ENCODE measurements at places on chromosomes 16 and 17.

DNA sequence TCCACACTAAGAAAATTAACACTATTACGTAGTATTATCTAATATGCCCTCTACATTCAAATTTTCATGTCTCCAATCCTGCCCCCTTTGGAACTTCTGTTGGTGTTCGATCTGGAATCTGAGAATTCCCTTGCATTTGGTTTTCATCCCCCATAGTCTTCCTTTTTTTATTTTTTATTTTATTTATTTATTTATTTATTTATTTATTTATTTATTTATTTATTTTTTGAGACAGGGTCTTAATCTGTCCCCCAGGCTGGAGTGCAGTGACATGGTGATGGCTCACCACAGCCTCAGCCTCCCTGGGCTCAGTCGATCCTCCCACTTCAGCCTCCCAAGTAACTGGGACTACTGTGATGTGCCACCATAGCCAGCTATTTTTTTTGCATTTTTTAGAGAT lies 589.3 kb downstream of the MAF start:
- no peak for DNase-seq

GRCh38 chr16:50178491-50178941 lies 25.4 kb downstream of the TENT4B start:
- no peak for DNase-seq

GRCh38 chr17:58541249-58541648 lies 26.8 kb upstream of the MTMR4 start:
- DNase-seq, result no peak

DNA sequence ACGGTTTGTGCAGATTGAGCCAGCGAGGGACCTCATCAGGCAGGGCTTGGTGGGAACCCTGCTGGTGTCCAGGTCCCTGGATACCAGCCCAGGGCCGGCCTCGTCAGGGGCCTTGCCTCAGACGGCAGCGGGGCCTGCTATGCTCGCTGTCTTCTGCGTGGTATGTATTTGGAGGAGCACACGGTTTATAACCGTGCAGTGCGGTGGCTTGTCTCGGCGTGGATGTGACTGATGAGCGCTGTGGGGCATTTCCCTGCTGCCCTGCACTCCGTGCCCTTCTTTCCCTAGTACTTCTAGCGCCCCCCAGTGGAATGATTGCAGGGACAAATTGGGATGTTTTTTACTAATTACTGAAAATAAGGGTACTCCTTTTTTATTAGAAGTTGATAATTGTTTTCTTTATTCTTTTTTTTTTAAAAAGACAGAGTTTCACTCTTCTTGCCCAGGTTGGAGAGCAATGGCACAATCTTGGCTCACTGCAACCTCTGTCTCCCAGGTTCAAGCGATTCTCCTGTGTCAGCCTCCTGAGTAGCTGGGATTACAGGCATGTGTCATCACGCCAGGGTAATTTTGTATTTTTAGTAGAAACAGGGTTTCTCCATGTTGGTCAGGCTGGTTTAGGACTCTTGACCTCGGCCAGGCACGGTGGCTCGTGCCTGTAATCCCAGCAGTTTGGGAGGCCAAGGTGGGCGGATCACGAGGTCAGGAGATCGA lies 15.3 kb downstream of the TBCD start:
- DNase-seq, result peak; percentile 62

DNA sequence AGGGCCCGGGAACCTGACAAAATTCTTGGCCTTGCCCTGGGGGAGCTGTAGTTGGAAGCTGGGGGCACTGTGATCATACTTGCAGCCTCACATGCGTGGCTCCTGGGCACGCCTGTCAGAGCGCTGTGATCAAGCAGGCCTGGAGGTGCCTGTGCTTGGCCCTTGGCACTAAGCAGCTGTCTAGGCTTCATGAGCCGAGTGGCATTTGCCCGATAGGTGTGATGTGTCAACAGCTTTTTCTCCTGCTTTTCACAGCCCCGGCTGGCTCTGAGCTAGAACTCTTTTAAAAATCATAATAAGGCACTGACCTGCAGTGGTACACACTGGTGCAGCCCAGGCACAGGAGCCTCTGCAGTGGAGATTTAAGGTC lies 113.8 kb downstream of the SOCS1 start:
- DNase-seq, result no peak

- DNase-seq, result peak; percentile 64
Observed at GRCh38 chr17:39235555-39236449, 10.1 kb upstream of the STAC2 start.

DNA sequence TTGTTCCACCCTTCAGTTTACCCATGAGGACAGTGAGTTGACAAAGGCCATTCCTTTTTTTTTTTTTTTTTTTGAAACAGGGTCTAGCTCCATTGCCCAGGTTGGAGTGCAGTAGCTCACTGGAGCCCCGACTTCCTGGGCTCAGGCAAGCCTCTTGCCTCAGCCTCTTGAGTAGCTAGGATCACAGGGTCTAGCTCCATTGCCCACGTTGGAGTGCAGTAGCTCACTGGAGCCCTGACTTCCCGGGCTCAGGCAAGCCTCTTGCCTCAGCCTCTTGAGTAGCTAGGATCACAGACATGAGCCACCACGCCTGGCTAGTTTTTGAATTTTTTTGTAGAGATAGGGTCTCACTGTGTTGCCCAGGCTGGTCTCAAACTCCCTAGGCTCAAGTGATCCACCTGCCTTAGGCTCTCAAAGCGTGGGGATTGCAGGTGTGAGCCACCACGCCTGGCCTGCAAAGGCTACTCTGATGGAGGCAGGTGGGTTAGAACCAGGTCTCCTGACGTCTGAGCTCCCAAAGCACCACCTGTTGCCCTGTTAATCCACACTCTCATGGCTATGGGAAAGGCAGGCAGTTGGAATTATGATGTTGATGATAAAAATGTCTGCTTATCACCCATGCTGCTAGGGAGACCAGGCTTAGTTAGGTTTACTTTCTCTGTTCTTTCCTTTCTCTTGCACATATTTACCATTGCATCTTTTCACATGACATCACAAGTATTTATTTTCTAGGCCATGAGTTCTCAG lies 65.2 kb downstream of the KSR1 start:
- DNase-seq, result no peak

DNA sequence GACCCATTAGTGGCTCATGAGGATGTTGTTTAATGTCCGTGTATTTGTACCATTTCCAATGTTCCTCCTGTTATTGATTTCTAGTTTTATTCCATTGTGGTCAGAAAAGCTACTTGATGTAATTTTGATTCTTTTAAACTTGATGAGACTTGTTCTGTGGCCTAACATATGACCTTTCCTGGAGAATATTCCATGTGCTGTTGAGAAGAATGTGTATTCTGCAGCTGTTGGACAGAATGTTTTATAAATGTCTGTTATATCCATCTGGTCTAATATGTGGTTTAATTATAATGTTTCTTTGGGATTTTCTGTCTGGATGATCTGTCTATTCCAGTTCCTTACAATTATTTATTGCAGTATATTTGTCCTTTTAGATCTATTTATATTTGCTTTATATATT lies 2.9 kb upstream of the ABCA10 start:
- DNase-seq, result no peak

DNA sequence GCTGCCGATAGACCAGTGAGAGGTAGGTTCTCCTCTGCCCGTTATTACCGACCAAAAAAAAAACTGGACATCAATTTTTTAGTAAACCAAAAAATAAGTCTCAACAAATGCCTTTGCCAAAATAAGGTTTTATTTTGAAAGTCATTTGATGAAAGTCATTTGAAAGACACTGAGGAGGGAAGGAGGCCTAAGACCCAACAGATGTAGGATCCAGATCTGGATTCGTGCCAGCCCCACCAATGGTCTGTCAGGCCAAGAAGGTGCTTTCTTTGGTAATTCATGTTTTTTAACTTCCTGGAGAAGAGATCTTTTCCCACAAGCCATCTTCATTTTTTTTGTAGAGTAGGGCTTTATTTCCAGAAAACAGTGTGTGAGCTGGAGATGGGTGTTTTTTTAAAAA lies 18.1 kb downstream of the NTAN1 start:
- DNase-seq, result no peak

DNA sequence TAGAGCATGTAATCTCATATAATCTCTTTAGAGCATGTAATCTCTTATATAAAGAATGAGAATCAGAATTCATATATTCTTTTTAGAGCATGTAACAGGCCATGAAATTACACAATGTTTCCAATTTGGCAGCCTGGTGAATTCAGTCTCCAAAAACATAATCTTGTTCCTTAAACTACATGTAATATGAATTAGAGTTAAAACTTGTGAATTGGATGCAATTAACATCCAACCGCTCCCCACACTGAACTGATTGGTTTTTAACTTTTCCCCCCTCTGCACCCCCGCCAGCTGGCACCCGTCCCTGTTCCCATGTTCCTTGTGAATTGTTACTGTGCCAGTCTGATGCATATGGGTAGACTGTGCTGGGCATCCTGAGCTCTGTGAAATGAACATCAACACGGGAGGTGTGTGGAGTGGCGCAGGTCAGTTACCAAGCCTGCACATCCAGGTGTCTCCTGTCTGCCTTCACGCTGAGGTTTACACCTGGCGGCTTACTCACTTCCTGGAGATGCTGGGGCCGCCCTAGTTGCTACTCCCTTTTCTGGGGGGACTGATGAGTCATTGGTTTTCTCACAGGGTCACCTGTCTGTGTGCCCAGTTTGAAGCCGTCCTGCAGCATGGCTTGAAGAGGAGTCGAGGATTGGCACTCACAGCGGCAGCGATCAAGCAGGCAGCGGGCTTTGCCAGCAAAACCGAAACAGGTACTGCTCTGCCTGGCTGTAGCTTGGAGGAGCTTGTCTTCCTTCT lies 50.4 kb downstream of the SNX29 start:
- DNase-seq, result no peak

DNA sequence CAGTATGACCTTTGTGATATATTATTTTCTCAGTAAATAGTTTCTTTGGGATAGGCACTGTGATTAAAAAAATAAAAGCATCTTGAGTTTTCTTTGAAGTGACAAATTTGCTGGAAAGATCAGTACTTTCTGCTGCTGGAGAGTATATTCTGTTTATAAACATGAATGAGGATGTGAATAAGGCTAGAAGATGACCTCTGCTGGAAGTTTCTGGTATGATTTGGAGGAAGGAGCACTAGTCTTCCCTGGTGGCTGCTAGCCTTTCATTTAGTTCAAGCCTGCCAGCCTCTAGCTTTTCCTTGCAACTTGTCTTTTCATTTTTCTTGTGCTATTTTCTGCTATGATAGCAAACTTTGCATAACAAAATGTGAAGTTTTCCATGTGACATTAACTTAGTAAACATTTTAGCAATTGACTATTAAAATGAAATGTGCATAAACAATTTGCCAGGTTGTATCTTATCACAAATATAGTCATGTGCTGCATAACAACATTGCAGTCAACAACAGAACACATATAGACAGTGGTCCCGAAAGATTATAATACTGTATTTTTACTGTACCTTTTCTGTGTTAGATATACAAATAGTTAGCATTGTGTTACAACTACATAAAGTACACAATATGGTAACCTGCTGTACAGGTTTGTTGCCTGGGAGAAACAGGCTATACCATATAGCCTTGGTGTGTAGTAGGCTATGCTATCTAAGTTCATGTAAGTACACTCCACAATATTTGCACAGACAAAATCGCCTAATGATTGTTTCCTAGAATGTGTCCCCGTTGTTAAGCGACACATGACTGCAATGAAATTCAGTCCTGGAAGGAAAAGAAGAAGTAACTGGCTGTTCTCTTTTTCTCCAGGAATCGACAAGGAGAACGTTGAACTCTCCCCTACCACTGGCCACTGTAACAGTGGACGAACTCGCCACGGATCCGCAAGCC lies 18.1 kb upstream of the RAB11FIP4 start:
- DNase-seq, result peak; percentile 81

- DNase-seq, result no peak
Observed at GRCh38 chr17:31541559-31541958, 150.1 kb downstream of the RAB11FIP4 start.

DNA sequence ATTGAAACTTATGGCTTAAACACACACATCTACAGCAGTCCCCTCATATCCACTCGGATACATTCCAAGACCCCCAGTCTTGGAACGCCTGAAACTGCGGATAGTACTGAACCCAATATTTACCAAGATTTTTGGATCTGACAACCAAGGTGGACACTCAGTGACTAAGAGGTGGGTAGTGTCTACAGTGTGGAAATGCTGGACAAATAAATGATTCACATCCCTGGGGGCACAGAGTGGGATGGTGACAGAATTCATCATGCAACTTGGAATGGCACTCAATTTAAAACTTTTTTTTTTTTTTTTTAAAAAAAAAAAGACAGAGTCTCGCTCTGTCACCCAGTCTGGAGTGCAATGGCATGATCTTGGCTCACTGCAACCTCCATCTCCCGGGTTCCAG lies 54.2 kb upstream of the TRAP1 start:
- DNase-seq, result no peak

DNA sequence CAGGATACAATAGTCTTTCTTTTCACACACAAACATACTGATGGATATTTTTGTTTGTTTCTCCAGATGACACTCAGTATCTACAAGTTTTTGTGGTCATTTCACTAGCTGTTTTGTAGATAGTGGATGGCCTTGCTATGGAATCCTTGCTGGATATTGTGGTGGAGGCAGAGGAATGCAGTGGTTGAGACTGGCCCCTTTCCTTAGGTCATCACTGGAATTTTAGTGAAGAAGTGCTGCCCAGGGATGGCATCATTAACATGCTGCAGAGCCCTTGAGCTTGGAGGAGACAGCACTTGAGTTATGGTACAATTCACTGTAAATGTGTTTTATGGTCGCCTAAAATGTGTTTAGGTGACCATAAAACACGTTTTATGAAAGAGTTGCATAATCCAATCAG lies 455.9 kb upstream of the HSBP1 start:
- no peak for DNase-seq

DNA sequence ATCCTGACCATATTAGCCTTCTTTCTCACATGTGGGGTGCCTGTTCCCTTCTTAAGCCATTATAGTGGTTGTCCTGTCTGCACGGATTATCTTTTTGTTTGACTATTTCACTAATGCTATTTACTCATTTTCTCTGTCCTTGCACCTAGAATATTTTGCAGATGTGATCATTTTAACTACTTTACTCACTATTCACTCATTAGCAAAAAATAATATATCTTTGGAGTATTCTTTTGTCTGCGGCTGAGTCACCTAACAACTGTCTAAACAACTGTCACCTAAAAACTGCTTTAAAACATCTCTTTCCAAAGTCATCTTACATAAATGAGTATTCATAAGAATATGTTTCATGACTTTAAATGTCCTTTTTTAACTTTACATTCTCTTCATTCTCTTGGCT lies 87.4 kb downstream of the KCNJ2 start:
- no peak for DNase-seq

- peak; percentile 38 for DNase-seq
Observed at GRCh38 chr16:17359788-17360390, 110.9 kb downstream of the XYLT1 start.

All from cardiac fibroblast (primary cell).